SHP77 (cell line): ENCODE measurements at places on chromosomes 7 and 10.

DNA sequence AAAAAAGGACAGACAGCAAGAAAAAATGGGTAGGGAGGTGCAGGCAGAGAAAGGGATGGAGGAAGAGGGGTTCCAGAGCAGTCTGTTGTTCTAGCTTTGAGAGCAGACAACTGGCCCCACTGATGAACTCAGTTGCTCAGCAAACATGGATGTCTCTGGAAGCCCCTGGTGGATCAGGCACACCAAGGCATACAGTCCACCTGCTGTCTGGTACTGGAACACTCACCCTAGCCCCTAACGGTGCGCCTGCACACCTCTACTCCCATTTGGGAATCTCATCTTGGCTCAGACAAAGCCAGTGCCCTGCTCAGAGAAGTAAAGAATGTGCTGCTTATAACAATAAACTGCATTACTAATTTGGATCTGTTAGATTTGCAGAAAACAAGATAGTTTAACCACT, 7.7 kb downstream of the MACROH2A2 start:
- no peak for DNase-seq

DNA sequence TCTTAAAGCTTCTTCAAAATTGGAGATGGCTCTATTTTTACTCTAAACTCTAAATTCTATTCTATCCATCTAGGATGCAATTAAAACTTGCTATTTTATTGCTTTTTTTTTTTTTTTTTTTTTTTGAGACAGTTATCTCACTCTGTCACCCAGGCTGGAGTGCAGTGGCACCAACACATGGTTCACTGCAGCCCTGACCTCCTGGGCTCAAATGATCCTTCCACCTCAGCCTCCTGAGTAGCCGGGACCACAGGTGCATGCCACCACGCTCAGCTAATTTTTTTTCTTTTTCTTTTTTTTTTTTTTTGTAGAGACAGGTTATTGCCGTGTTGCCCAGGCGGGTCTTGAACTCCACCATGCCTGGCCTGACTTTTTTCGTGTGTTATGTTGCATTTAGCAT, 41.2 kb downstream of the DNAJC1 start:
- DNase-seq = no peak

DNA sequence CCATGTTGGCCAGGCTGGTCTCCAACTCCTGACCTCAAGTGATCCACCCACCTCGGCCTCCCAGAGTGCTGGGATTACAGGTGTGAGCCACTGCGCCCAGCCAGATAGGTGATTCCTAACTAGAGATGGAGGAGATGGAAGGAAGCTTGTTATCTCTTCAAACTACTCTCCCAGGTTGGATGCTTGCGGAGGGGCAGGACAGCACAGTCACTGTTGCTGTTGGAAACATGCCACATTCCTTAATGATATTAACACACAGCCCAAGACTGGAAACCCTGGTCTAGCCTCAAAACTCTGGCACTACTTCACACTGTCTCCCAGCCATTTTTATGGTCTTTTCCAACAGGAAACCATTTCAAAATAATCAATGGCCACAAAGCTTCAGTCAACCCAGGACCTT, 468.8 kb upstream of the NRP1 start:
- DNase-seq = no peak

DNA sequence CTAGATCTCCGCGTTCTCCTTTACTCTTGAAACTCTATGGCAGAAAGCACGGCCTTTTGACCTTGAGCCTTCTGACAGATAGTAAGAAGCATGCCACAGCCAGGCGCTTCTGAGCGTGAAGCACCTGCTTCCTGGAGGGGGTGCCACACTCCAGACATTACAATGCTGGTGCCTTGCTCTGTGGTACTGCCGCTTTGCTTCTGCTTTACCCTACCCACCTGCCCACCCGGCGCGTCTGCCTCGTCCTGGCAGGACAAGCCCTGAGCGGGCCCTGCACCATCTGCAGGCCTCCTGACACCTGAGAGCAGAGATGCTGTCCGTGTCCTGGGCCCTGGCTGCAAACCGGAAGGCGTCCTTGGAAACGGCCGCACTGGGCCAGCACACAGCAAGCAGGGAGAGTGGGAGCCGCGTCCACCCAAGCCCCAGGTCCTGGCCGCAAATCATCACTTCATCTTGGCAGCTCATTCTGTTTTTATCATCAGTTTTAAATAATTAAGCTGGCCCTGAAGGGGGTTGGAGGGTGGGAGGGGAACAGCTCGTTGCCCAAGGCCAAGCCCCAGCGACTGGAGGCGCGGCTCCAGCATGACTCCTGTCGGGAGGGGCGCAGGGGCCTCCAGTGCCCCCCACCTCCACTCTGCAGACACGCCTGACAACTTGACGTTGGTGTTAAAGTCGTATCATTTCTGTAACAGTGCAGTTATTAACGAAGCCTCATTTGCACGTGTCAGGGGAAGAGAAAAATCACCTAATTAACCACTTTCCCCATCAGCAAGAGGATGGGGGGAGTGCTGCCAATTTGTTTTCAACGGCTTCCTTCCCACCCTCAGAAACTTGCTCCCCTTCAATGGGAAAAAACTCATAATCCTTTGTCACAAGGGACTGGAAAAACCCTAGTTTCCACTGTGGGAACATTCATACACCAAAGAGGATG, 132.2 kb downstream of the MAD1L1 start:
- peak; percentile 72 for DNase-seq

DNA sequence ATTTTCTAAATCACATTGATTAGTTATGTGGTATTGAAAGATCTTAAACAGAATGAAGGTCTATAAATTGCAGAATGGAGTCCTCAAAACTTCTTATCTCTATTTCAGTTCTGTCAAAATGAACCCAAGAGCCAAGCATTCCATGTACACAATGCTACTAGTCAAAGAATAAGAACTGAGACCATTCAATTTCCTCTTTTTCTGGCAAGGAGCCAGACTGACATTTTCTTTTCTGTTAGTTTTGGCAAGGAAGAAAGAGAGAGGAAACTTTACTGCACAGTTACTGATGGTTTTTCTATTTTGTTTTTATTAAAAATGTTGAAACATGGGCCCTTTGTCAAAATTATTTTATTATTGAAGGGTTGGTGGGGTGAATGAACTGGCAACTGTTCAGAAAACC, 181.8 kb upstream of the FERD3L start:
- no peak for DNase-seq

GRCh38 chr7:2199528-2199927, 33.2 kb downstream of the MAD1L1 start:
- no peak for DNase-seq

DNA sequence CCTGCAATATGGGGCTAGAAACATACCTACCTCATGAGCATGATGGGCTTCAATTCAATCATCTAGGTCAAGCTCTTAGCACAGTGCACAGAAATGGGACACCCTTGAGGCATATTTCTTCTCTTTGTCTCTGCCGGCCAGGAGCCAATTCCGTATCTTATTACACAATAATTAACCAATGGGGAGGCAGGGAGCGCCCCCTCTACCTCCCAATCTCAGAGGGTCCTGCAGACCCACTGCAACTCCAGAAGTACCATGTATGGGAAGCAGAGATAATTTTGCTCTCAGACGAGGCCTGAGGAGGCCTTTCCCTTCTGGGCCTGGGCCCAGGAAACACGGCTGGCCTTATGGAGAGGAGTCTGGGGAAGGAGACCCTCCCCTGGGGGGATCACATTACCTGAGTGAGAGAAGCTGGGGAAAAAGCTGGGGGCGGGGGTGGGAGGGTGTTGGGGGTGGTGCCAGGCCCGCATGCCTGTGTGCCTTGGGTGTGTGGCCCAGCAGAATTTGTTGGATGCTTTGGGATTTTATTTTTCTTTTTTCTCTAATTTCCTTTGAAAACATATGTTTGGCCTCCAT, 155.5 kb downstream of the UBE2H start:
- DNase-seq = no peak
